ENCODE measurements at places on chromosomes 7 and 10.
A peak's percentile ranks its signal among the peaks of the same experiment; 100 is the strongest.

- DNase-seq = no peak
Observed at GRCh38 chr7:92645114-92646061, 55.2 kb upstream of the FAM133B start.

DNA sequence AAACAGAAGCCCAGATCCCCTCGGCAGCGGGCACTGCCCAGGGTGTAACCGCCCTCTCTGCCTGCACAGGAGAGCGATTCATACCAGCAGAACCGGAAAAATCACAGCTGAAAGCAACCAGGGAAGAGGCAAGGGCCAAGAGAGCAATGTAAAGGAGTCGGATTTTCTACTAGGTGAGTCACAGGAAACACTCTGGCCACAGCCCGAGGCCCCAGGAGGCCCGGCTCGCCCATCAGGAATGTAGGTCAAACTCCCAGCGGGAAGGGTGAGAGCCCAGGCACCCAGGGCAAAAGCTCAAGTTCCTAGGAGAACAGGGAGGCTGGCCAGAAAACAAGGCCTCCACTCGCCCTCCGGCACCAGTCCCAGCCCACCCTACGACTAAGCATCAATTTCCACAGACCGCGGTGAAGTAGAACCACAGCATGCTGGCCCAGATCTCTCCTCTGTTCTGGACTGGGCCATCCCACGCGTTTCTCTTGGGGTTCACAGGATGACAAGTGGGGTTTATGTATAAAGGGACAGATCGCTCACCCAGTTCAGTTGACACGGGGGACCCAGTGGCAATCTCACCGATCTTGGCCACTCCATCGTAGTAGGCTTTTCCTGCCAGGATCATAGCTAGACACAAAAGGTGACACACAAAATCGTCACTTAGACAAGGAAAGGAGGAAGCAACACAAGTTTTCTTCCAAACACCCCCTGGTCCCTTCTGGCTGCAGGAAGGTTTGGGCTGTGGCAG lies 46.2 kb downstream of the BAIAP2L1 start:
- peak; percentile 75 for DNase-seq

DNA sequence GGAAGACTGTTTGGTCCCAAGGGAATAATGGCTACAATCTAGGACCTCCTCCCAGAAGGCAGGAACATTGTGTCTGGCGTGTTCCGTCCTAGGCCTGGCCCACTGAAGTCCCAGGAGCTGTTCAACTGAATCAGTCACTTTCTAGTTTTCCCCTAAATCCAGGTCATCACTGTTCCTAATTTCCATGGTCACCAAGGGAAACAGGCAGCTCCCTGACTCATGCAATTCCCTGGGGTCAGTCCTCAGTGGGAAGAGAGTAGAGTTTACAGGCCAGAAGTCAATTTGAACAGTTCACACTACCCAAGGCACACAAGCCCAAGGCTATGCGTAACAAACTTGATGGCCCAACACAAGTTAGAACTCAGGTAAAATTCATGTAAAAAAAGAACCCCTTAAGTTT lies 44.0 kb downstream of the CREB3L2 start:
- no peak for DNase-seq

- no peak for DNase-seq
Observed at GRCh38 chr7:134686786-134687185, 40.1 kb downstream of the BPGM start.

GRCh38 chr7:25037325-25037724 lies 57.3 kb upstream of the OSBPL3 start:
- no peak for DNase-seq

Measured in AG08396 (cell line).